Muscle of arm (tissue), 14 donors: ENCODE measurements at places on chromosomes 13 and 19. TPM values are rescaled to one million over a fixed set of nuclear protein-coding genes. Genes with fewer than 3 reads are reported as not detected.

DNA sequence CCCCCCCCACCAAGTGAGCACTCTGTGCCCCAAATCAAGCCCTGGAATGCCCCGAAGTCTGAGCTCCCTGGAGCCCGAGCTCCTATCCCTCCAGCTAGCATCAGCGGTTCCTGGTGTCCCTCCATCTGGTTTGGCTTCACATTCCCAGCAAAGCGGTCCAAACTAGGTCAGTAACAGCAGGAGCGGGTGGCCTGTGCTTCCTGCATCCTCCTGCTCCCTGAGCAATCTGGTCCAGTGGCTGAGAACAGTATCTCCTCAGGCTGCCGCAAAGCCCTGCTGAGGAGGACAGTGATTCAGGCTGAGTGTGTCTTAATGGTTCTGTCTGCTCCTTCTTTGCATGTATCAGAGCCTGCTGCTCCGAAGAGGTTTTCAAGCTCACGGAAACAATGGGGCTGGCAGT lies 25.9 kb downstream of the RASL11A start:
- no peak for DNase-seq

DNA sequence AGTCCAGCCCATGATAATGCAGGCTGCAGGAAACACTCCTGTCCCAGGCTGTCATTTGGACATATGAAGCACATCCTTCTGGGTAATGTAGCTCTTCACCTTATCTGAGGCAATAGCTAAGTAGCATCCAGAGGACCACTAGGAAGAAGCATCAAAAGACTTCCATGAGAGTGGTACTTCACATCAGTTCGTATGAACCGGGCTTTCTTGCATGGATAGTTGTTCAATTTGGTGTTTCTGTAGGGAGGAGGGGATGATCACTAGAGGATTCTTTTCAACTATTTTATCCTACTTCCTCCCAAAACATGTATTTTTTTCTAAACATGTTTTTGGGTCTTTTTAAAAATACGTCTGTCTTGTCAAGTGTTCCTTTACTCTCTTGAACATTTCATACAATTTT lies 12.9 kb downstream of the ZNF302 start:
- no peak for DNase-seq

DNA sequence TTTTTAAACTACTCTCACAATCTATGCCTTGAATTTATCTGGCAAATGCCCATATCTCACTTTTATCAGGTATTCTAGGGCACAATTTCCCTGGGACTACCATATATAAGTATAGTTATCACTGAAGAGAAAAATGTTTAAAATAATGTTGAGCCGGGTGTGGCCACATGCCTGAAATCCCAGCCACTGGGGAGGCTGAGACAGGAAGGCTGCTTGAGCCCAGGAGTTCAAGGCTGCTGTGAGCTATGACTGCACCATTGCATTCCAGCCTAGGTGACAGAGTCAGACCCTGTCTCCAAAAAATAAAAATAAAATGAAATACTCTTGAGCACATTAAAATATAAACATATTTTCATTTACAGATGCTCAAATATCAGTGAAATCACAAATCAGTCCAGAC lies 4.1 kb downstream of the KATNAL1 start:
- DNase-seq, result no peak

- no peak for DNase-seq
These were observed 119.9 kb downstream of the STK24 start for GRCh38 chr13:98457053-98457452.

Gene FRY
- polyA plus RNA-seq, result 48.1 TPM

Gene NLRP7
- not detected for polyA plus RNA-seq
